ENCODE measurements at places on chromosomes 3 and 15.

DNA sequence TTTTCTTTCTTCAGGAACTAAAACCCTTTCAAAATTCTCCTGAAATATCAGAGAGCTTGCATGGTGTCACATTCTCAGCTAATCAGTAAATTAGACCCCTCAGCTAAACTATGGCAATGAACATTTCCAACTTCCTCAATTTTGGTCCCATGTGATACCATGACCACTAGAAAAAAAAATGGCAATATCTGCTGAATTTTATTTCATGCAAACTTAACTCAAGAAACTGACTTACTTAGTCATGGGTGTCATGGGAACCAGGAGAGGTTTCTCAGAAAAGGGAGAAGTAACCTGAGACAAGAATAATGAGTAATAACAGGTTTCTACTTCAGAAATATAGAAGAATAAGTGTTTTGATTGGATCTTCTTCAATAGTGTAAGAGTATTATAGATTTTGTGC lies 784.6 kb upstream of the ALCAM start:
- DNase-seq: no peak

GRCh38 chr15:89803941-89804800 lies 10.5 kb downstream of the ANPEP start:
- peak; percentile 50 for DNase-seq

- no peak for DNase-seq
These were observed 36.3 kb downstream of the CHDH start for GRCh38 chr3:53809764-53810400.

DNA sequence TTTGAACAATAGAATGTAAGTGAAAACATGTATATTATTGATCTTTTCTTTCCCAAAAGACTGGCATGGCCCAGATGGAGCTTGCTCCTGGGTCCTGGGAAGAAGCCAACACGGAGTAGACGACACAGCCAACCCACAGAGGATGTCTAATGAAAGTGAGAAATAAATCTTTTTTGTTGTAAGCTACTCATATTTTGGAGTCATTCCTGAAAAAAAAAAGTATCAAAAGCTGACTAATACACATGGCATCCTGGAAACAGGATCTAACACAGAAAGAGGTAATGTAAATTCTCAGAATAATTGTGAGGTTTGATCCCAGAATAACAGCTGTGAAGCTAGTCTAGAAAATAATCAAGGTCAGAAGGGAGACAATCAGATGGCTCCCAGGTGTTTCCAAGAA lies 12.6 kb upstream of the FRMD5 start:
- DNase-seq: no peak

GRCh38 chr3:138082992-138083386 lies 32.4 kb downstream of the DZIP1L start:
- no peak for DNase-seq

- no peak for DNase-seq
These were observed 114.3 kb downstream of the LIPC start for GRCh38 chr15:58546066-58546591.

GRCh38 chr15:51830276-51830806 lies 888 bp downstream of the TMOD3 start:
- DNase-seq: peak; percentile 9

DNA sequence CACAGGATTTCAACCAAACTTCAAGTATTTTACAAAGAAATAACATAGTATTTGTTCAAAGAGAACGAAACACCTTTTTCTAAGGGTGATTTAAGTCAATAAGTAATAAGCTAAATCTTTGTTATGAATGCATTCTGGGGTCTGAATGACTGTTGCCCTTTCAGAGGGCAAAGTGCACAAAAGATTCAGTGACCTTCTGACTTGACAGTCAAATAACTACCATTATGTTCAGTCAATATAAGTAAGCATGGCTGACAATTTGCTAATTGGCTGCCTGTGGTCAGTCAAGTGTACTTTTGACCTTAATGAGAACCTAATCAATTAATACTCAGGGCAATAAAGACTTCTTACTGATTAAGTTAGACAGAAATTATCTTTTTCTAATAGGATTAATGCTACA lies 133.1 kb upstream of the NANOGP8 start:
- DNase-seq: no peak

DNA sequence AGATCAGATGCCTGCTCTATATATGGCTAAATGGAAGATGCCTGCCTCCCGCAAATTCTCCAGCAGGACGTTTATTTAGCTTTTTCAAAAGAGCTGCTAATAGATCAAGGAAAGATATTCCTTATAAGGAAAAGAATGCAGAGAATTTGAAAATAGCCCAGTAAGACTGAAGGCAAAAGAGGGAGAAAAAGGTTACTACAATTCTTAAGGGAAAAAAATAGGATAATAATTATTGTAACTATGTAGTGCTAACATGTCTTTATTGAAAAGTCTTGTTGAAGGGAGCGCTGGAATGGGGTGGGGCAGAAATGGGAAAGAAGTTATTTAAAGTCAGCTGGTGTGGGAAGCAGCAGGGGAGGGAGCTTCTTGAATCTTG lies 2.9 kb downstream of the TPM1 start:
- no peak for DNase-seq
